ENCODE measurements at places on chromosomes 1 and 21.

DNA sequence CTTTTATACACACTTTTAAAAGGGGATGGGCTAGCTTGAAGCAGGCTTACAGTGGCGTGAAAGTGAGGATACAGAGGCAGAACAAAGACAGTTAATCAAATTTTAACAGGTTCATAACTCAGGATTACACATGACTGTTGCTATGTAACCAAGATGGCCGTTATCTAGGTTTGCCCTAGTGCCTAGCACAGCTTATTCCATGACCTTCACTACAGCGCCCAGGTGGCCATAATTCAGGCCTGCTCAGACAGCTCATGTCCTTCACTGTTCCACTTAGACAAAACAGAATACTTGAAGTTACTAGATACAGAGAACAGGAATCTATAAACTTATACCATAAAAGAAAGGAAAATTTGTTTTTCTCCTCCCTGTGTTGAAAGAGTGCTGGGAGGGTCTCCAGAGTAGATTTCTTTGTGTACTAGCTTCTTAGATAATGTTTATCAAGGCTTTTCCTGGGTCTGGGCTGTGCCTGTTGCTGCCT, 6.2 kb upstream of the SPRR2F start:
- no peak for DNase-seq

GRCh38 chr1:119188926-119189325, 48.5 kb upstream of the WARS2 start:
- DNase-seq, result no peak

DNA sequence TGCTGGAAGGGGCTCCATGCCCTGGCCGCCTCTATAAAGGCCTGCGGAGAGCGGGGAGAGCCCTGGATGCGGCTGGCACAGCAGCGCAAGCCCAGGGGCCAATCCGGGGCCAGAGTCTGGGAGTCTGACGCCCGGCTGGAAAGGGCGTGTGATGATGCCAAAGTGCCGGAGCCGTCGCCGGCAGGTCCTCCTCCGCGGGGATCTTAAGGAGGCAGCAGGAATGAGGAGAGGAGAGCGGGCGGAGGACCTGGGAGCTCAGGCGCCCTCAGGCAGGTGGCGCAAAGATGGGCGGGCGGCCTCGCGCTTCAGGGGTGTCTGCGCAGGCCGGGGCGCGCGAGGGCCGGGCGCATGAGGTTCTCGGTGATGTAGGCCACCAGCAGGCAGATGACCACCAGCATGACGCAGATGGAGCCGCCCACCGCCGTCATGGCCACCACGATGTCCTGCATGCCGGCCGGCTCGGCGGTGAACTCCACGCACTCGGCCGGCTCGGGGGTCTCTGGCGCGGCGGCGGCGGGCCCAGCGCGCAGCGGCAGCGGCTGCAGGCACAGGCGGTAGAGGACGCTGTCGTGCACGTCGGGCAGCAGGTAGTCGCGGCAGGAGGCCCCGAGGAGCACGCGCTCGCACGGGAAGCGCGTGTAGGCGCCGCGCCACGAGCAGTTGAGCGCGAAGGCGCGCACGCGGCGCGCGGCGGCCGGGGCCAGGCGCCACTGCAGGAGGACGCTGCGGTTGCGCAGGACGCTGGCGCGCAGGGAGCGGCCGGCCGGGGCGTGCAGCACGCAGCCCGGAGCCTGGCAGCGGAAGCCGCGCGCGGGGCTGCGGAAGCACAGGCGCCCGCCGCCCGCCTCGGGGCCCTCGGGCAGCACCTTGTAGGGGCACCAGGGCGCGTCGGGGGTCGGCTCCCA, 653 bp downstream of the FNDC10 start:
- DNase-seq, result peak; percentile 55

DNA sequence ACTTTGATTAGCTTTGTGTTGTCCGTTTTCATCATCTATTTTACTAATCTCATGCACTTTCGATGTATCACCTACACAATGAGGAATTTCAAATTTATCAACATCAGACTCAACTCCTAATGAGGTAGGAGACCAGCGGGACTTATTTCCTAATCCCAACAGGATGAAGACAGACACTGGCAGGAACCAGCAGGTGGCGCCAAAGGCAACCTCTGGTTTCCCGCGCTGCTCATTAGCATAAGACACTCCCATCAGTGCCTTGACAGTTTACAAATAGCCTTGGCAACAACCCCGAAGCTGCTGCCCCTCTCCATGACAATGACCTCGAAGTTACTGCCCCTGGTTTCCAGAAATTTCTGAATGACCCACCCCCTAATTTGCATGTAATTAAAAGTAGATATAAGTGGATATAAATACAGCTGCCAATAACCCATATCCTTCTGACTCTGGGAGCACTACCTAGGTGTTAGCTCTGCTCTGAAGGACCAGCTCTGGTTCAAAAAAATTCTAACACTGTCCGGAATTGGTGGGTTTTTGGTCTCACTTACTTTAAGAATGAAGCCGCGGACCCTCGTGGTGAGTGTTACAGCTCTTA, 974.8 kb downstream of the ADGRL2 start:
- DNase-seq, result no peak

DNA sequence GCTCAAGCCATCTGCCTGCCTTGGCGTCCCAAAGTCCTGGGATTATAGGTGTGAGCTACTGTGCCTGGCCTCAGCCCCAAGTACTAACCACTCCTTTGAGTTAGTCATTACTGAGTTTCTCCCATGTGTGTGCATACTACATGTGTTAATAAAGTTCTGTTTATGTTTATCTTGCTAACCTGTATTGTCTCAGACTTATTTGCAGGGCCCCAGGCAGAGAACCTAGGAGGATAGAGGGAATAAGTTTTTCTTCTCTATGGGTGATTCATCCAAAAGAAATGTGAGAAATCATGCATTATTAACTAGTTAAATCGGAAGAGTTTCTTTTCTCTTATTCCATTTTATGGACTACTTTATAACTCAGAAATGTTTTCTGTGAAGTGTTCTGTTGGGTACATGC, 203.9 kb upstream of the CACYBP start:
- no peak for DNase-seq

GRCh38 chr1:226953175-226953800, 13.2 kb downstream of the COQ8A start:
- DNase-seq, result no peak

GRCh38 chr1:5501206-5501930, 490.9 kb downstream of the NPHP4 start:
- DNase-seq, result no peak

- DNase-seq, result no peak
These were observed 111.6 kb downstream of the SPSB1 start for GRCh38 chr1:9404117-9404914.

DNA sequence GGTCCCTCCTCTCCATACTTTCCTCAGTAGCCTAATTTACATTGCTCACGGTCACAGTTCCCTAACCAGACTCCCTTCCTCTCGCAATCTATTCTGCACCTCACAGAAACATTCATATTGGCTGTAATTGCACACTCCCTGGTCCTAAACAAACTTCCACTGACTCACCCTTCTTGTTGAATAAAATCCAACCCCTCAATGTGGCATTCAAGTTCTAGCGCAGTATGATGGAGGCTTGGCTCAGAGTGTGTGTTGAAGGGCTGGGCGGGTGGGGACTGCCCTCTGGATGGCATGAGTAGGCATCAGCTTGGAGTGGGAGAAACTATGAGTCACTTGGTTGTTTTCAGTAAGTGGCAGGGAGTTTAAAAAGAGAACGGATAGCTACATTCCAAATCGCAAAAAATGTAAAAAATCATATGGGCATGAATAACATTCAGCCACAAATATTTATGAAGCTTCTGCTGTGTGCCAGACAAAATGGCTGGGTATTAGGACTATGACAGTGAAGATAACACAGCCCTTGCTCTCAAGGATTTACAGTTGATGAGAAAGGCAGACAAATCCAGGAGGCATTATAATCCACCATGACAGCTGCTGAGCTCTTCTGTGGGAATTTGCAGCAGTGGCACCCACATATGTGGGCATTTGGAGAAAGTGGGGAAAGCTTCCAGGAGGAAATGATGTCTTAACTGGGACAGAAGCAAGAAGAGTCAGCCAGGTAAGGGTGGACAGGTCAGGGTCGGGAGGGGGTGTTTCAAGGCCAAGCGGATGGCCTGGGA, 42.2 kb upstream of the LYST start:
- no peak for DNase-seq

DNA sequence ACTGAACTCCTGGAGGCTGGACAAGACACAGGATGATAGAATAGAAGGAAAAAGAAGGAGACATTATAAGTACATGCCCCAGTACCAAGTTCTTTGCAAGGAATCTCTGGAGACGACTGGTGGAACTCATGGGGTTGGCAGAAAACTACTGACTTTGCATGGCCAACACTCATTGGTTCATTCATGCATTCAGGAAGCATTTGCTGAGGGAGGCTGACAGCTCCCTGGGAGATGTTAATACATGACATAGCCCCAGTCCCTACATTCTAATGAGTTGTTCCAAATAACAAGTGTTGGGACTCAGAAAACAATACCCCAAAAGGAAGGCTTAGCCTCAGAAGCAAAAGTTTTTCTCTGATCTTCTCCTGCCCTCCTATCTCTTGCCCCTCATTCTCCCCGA, 172.8 kb upstream of the IRF2BP2 start:
- no peak for DNase-seq

DNA sequence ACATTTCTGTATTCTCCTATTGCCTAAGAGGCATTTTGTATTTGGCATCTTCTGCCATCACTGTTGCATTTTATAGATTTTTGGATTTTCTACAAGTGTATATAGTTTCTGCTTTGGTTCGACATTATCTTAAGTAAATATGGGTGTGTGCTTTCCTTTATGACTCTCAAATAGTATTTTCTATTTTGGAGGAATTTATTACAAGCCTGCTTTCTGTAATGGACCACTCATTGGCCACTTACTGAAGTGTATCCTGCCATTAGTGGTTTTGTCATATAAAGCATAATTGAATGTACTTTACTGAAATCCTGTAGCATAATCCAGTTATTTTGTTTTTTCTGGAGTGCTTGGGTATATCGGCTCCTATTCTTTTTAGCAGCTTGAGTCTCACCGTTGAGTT, 184.3 kb downstream of the PATJ start:
- DNase-seq, result no peak

- peak; percentile 42 for DNase-seq
These were observed 516 bp downstream of the RCOR3 start for GRCh38 chr1:211259638-211260126.

GRCh38 chr1:240711020-240711419, 99.1 kb upstream of the GREM2 start:
- no peak for DNase-seq

GRCh38 chr1:66503841-66504470, 30.0 kb upstream of the SGIP1 start:
- DNase-seq, result no peak

- DNase-seq, result no peak
These were observed 9.3 kb upstream of the CTRC start for GRCh38 chr1:15428815-15429435.

DNA sequence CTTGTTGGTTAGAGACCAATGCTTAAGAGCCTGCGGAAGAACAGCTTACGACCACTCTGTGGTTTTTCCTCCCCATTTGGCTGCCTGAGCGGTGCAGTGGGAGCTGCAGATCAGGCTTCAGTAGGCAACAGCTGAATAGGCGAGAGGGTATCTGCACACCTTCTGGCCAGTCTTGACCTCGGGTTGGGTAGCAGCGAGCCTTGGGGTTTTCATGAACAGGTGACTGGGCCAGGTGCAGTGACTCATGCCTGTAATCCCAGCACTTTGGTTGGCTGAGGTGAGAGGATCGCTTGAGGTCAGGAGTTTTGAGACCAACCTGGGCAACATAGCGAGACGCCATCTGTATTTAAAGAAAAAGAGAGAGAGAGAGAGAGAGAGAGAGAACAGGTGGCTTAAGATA, 41.0 kb downstream of the NENF start:
- no peak for DNase-seq

DNA sequence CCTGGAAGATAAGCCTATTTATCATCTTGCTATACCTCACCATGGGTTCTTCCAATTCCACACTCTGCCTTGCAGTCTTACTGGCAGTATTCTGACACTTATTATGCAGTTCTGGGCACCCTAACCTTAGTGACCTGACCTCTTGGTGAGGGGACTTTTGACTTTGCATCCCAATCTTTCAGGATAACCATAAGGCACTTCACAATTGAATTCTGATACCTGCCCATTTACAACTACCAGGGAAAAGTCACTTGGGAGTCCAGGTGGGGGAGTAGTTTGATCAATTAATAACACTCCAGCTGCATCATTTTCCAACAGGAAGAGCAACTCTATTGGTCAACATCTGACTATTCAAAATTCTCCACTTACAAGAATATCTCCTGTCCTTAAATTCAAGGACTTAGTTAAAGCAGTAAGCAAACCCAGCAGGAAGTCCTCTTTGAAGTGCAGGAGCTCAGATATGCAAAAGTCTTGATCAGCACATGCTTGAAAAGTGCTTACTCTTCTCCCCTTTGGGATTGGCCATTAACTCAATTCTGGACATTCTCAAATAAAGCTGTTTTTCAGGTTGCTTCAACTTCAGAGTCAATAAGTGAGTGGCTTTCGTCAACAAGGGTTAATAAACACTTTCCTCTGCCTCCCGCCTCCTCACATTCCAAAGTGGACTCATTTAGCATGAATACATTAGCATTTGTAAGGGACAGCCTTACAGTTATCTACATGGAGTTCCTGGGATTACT, 177.4 kb upstream of the NRIP1 start:
- DNase-seq, result no peak

DNA sequence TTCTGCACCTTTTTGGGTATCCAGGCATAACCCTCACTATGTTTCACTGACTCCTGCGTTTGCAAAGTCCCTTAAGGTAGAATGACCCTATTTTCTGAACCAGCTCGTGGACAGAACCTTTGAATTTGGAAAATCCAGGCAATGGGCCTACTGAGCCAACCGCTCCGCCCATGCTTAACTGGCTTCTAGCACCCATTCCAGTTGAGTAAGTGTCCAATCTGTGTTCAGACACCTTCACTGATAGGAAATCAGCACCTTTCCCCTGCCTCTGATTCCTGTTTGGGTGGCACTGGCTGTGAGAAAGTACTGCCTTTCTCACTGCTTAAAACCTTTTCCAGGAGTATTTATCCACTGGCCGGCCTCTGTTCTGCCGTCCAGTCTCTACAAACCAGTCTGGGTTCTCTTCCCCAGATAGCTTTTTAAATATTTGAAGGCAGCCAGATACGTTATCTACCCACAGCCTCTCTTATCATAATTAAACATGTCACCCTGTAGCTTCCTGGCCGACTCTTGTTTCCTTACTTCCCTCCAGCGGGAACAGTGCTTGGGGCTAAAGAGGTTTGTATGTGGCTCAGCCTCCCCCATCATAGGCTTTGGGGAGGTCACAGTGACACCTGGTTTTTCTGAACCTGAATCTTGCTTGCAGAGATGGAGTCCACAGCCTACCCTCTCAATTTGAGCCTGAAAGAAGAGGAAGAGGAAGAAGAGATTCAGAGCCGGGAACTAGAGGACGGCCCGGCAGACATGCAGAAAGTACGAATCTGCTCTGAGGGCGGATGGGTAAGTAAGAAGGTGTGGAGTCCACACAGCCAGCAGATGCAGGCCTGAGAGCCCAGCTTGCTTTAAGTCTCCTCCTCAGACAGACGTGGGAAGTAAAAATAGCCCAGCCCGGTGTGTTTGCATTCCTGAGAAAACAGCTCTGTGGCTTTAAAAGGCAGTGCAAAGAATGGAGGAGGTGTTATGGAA, 1.3 kb downstream of the POGK start:
- no peak for DNase-seq

DNA sequence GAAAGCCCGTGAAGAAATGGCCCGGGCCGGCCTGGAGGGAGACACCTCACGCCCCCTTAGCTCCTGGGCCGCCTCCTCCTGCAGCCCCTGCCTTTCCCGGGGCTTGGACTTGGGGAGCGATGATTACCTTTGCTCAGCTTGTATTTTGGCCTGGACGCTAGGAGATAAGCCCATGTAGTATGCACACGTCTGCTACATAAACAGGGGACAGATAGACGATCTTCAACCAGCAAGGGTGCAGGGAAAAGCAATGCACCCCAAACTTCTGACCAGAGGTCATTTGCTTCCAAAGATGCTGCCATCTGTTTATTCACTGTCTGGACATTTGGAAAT, 936 bp downstream of the TP73 start:
- DNase-seq, result no peak

Data from GM12891 (cell line).